Sigmoid colon (tissue), 7 donors: ENCODE measurements at places on chromosomes 2 and 18.

DNA sequence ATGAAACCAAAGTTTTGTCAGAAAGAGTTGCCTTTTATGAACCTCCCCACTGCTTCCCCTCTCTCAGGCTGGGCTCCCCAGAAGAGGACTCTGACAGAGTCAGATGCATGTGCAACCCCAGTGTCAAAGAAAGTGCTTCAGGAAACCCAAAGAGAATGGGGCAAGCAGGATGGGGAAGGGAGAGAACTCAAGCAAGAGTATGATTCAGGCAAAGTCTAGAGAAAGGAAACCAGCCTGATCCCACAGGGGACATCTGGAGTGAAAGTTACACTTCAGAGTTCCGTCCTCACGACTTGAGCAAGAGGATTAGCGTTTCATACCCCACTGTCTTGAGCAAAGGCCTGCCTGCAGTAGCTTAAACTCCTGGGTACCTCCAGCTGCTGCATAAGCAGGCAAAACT lies 51.8 kb upstream of the EPC2 start:
- DNase-seq: no peak

DNA sequence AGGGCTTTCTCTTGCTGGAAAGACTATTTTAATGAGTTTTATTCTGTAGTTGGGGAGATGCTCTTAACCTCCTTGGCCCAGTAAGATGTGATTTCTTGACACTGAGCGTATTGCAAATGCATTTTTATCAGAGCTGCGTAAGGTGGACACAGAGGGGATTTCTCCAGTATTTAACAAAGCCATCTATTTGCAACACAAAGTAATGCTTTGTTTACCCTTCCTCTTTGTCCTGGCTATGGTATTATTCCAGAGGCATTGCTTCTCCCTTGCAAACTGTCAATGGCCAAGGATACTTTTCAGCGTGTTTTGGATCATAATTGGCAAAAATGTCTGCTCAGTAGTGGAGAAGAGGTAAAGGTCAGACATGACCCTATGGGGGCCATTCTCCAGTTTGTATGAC lies 90.8 kb upstream of the PIK3C3 start:
- no peak for DNase-seq

DNA sequence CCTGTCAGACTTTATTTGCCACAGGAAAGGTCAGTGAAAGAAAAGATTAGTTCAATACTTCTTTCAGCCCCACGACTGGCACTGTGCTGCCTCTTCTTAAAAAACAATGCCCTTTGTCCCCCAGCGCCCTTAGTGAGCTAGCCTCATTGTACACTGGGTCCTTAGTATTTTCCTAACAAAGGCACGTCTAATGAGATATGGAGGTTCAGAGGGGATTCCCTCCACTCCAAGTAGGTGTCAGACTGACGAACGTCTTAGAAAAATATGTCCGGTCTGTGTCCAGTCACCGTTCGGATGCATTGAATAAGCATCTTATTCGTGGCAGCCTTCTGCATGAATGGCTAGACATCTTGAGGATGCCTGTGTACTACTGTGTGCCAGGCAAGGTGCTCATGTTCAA lies 1.1 kb downstream of the FECH start:
- no peak for DNase-seq

GRCh38 chr2:215764441-215765048 lies 248.8 kb downstream of the MREG start:
- no peak for DNase-seq

- DNase-seq: no peak
Observed at GRCh38 chr2:23835988-23836387, 90.9 kb downstream of the ATAD2B start.
